BJ (cell line): ENCODE measurements at places on chromosomes 1 and 21.
A peak's percentile ranks its signal among the peaks of the same experiment; 100 is the strongest.

DNA sequence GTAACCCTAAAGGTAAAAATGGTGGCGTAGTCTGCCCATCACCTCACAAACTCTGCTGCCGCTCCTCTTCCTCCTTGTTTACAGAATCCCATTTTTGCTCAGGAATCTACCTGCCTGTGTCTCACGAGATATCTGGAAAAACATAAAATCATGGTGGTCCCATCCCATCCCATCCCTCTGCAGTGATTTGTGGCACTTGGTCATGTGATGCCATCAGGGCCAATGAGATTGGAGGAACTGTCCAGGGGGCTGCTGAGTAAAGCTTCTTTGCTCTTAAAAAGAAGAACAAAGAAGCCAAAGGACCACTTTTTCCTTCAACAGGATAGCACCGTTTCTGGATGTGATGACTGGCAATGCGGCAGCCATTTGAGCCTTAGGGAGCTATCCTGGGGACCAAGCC is 33.0 kb upstream of the CLDN14 start:
- no peak for DNase-seq

DNA sequence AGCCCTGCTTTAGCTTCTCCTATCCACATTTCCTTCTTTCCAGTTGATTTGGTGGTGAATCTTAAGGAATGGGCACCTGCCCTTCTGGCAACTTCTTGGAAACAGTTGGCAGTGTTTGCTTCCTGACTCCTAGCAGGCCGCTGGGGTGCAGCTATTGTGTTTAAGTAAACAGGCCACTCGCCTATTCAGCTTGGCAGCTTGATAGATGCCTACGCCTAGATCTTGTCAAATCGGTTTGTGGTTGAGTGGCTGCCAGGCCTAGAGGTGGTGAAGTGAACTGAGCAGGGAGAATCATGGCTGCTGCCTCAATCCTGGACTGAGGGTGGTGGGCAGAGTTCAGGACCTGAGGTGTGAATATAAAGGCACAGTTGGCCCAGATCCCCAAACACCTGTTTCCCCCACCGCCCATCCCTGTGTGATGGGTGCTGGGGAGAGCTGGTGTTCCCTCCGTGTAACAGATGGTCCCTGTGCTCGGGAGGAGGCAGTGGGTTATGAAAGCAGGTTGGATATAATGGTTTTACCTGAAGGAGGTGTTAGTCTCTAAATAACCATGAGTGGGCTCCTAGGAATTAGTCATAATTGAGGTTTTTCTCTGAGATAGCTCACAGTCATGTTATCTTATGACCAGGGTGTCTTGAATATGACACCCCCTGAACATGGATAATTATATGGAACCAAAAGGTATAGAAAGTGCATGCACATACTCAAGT is 940 bp upstream of the PLA2G2C start:
- DNase-seq, result no peak

GRCh38 chr1:161492827-161493226 is 12.4 kb upstream of the FCGR2A start:
- no peak for DNase-seq

DNA sequence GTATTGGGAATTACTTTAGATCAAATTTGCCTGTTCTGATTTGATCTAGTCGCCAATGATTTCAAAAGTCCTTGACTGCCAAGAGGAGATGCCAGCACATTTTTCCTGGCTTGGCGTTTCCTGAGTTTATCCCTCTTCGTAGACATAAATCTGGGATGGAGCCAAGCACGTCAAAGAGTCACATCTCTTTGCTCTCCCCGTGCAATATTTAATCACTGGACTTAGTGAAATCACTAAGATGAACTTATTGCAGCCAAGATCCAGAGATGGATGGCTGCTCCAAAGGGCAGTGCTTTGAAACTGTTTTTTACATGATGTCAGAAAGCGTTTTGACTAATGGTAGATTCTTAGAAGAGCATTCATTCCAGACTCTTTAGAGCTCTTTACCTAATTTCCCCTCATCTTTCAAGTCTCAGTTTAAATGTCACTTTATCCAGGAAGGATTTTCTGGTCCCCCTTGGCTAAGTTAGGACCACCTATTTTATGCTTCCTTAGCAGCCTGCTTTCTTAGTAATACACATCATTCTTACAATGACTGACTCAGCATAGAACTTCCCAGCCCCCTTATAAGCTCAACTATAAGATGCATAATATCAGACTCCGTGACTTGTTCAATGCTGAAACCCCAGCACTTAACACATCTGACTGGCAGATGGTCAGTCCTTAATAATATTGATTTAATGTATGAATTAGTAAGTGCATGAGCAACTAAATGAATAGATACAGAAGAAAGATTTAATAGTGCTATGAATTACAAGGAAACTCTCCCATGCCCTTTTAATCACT is 94.4 kb upstream of the GREM2 start:
- no peak for DNase-seq

DNA sequence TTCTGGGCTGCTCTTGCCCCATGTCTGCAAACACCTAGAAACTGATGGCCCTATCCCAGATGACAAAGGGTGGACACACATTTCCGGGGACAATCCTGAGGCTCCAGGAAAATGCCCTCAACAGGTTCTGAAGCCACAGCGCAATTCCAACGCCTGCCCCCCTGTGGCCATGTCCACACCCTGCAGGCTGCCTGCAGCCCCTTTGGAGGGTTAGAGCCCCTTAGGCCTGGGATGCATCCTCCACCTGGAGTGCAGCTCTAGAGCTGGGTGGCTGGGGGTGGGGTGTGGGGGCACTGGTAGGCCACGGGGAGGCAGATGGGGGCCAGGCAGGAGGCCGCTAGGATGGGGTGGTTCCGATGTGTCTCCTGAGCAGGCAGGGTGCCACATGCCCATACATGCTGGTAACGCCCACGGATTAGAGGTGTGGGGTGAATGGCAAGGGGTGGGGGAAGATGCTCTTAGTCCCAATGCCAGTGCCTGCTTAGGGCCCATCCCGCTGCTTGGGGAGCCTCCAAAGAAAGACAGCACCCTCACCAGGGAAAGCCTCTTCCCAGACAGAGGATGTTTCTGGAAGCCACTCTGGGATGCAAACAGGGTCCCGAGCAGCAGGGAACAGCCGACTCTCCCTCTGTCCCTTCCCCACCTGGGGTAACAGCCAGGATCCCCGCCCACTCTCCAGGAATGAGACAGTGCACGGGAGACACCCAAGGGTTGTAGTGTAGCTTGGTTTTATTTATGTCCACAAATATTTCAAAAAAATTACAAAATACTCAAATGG is 34.0 kb downstream of the SLC45A1 start:
- DNase-seq, result no peak

DNA sequence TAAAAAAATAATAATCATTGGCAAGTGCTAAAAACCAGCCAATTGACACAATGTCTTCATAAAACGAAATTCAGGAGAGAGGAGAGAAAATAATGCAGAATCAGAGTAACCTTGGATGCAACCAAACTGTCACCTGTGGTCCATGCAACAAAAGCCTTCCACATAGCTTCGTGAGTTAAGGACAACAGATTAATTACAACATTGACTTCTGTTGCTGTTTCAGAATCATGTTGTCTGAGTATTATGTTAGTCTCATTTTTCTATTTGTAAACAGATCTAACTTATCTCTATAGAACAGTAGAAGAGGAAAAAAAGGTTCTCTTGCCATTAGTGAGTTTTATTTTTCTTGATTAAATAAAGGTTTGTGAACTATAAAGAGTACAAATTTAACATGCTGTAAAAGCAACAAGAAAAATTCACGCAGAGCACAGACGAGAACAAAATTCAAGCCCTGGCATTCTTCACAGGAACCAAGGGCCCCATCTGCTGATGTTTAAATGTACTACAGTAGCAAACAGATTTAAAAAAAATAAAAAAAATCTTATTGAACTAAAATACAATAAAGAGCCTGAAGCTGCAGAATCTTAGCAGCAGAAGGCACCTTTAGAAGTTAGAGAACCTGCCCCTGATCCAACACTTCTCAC is 381.1 kb upstream of the PKN2 start:
- no peak for DNase-seq

GRCh38 chr1:89611721-89612120 is 21.2 kb upstream of the LRRC8C start:
- DNase-seq, result no peak

GRCh38 chr1:227315629-227316346 is 2.5 kb downstream of the CDC42BPA start:
- DNase-seq, result peak; percentile 16

- no peak for DNase-seq
Measured at GRCh38 chr1:41501581-41501980, 17.1 kb upstream of the EDN2 start.

DNA sequence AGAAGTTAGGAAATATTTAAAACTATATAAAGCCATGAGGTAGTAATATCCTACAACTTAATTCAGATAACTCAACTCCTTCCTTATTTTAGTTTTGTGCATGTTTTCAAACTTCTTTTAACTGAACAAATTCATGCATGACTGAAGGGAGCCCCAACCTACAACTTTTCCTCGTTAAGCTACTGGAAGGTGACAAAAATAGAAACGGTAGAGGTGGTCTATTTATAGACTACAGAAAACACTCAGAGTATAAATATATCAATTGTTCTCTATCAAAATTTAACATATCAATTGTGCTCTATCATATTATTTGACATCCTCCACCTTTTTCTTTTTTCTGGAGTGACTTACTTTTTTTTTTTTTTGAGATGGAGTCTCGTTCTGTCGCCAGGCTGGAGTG is 16.8 kb downstream of the SYNJ1 start:
- DNase-seq, result no peak

DNA sequence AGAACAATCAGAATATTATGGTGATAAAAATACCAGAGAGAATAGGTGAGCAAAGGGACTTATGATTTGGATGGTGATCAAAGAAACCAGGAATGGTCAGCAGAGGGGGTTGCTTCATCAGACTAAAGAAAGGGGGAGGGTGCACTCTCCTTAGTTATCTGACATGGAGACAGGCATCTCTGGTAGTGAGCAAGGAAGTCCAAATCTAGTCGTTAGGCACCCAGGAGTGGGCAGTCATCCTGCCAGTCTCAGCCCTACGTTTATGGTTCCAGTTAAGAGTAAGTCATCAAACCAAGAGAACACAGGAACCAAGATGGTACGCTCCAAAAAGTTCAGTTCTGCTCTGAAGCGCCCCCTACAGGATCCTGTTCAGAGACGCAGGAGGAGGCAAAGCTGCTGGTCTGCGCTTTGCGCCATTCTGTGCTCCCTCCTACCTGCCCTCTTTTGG is 28.6 kb downstream of the EBNA1BP2 start:
- no peak for DNase-seq

GRCh38 chr21:29342363-29342957 is 43.7 kb downstream of the BACH1 start:
- DNase-seq, result peak; percentile 69

GRCh38 chr1:84724128-84724860 is 34.0 kb upstream of the SSX2IP start:
- no peak for DNase-seq

DNA sequence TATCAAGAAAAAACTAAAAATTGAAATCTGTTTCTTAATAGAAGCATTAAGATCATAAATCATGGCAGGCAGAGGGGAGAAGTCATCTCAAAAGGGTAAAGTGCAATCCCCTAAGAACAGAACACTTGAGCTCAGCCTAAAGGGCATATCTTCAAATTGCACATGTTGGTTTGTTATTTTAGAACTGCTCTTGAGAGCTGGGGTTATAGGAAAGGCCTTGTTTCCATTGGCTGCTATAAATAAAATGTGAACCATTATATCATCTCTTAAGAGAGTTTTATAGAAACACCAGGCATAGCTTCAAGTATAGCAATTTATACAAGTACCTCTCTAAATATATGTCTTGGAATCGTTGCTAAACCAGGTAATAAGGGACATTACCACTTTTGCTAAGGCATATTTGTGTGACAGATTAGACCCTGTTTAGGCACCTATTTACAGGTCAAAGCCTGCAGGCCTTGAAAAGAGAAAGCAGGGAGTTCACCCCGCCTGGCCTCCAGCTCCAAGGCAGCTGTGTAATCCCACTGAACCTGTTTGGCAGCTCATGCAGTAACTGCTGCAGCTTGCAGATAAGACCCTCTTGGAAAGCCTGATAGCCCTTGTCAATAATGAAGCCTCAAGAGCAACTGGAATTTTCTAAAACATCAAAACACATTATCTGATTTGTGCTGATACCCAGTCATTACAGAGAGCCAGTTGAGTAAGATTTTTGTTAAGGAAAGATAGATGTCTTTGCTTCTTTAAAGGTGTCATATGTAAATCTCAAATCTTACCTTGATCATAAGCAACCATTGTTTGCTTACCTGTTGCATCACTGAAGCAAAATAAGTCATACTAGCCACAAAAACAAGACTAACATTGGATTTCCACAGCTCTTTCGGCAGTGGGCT is 24.2 kb upstream of the SYDE2 start:
- no peak for DNase-seq

- no peak for DNase-seq
Measured at GRCh38 chr1:246681900-246682895, 42.0 kb upstream of the SCCPDH start.

- no peak for DNase-seq
Measured at GRCh38 chr1:115133440-115133839, 44.1 kb upstream of the TSPAN2 start.

DNA sequence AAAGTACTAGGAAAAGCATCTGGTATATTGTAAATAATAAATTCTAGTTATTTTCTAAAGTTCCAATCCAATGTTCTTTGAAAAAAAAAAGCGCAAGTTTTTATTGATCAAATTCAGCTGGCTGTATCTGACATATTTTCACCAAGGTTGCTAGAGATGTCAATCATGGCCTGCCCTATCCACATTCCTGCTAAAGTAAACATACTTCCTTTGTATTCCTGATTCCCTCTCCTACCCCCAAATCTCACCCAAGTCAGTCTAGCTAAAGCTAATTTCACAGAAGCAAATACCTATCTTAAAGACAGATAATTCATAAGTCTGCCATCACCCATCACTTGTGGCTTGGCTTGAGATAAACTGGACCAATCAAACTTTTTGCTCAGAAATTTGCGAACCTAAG is 21.3 kb downstream of the ANKRD13C start:
- DNase-seq, result no peak

GRCh38 chr1:197151185-197151584 is 4.7 kb upstream of the ASPM start:
- no peak for DNase-seq

- no peak for DNase-seq
Measured at GRCh38 chr1:212914789-212915188, 35.6 kb upstream of the VASH2 start.

GRCh38 chr1:163772246-163772645 is 450.5 kb downstream of the NUF2 start:
- no peak for DNase-seq

DNA sequence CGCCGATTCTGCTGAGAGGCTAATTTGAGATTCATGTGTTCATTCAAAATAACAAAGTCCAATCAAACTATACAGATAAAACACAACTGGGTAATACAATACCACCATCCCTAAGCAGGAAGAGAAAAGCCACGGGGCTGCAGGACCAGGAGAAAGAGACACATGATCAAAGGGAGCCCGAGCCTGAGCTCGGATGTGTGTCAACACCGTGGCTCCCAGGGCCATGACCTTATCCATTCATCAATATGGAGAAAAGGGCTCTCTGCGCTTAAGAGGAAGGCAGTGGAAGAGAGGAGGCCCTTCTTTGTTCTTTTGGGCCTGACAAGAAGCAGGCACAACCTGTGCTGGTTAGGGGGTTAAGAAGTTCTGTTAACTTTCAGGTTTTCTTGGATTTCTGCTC is 56.7 kb downstream of the HUNK start:
- no peak for DNase-seq
